NCI-H1436 (cell line): ENCODE measurements at places on chromosomes 12 and 14.

- DNase-seq: no peak
These were observed 294.1 kb downstream of the SEC23A start for GRCh38 chr14:38808734-38809455.

DNA sequence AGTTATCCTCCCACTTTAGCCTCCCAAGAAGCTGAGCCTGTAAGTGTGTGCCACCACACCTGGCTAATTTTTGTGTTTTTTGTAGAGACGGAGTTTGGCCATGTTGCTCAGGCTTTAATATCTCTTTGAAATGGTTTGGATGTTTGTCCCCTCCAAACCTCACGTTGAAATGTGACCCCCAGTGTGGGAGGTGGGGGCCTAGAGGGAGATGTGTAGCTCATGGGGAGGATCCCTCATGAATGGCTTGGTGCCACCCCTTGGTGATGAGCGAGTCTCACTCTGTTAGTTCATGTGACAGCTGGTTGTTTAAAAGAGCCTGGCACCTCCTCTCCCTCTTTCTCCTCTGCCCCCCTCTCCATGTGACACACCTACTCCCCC is 23.6 kb upstream of the TTC7B start:
- no peak for DNase-seq

DNA sequence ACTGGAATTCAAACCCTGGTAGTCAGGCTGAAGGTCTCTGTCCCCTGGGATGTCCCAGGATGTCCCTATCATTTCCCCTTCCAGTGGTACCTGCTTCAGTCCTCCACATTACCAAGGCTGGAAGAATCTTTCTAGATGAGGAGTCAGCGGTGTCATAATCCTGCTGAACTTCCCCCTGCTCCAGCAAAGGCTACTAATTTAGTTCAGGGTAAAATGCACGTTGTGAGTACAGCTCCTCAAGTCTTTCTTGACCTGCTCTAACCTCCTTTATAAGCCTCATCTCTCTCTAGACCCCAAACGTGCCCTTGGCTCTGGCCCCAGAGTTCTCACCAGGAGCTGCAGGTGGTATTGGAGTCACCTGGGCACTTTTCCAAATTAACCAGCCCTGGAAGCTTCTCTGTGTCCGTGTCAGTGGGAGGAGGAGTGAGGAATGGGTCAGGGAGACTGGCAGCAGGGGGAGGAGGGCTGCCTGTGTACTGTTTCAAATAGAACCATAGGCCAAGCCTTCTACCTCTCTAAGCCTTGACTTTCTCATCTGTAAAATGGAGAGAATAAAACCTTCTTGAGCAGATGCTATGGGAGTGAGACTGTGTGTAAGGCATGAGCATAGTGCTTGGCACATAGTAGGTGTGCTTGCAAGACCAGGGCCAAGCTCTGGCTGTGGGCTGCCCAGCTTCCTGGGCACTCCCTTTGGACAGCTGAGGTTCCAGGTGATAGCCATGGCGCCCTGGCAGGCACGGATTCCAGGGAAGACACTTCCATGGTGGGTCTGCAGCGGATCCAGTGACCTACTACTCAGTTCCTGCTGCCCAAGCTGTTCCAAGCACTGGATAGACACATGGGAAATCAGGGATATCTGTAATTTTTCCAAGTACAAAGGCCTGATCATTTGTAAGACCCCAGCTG is 24.5 kb downstream of the ASB2 start:
- no peak for DNase-seq

DNA sequence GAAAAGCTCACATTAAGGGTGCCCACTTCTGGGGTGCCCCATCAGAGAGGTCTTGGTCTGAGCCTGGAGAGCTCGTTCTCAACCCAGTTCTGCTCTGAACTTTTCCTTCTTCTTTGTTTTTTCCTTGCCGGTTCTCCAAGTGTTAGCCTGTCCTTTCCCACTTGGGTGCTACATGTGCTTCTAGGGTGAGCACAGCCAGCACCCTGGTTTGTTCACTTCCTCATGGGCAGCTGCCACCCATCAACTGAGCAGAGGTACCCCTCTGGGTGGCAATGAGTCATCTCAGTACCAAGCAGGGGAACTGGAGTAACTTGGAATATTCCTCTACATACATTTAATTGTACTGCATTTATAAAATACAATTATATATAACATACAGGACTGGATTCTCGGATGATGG is 3.9 kb upstream of the SYNE3 start:
- DNase-seq: no peak

GRCh38 chr14:87282266-87282665 is 710.7 kb downstream of the GALC start:
- DNase-seq: no peak

DNA sequence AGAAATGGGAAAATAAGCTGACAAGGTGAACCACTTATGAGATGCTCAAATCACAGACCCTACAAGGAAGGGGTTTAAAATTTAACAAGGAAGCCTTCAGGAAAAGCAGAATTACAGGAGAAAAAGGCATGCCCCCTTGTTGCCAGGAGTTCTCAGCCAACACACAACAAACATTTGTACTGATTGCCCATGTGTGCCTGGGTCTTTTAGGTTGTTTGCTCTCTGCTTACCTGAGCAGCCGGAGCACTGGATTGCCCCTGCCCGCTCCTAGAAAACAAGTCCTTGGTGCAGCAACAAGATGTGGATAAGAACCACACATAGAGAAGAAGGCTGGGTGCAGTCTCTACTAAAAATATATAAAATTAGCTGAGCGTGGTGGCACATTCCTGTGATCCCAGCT is 3.4 kb downstream of the DRAM1 start:
- DNase-seq: no peak

DNA sequence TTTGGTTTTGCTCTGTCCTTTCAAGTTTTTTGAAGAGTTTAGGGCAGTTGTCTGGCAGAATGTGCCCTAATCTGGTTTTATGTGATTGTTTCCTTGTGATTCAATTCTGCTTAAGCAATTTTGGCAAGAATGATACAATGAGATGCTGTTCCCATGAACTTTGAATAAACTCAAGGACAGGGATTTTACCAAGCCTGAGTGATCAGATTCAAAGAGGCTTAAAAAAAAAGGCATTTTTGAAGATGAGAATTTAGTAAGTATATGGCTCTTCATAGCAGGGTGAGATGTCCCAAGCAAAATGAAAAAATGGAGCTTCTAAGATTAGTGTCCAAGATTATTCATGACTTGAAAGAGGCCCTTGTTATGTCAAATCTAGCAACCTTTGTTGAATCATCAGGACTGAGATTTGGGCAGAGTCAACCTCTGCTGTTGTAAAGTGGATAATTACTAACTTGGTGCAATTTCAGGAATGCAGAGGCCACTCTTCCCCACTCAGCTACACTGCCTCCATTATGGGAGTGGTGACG is 180.6 kb upstream of the NUDT4 start:
- no peak for DNase-seq

DNA sequence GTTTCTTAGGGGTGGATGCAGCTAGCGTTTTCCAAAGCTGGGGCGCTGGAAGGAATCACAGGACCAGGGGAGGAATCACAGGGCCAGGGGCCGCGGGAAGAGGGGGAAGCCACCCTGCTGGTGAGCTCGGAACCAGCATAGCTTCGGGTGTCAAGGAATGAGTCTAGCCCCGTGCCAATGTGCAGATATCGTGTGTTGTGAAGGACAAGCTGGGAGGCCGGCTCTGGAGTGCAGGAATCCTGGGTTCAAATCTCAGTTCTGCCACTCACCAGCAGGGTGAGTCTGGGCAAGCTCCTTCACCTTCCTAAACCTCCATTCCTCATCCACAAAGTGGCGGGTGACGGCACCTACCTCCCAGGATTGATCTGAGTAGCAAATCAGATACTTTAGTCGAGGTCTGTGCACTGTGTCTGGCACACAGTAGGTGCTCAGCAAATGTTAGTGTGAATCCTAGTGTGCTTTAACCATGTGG is 53.6 kb upstream of the RIN3 start:
- no peak for DNase-seq

- DNase-seq: no peak
These were observed 21.2 kb upstream of the RNASE12 start for GRCh38 chr14:20612403-20612802.

GRCh38 chr12:70719672-70720420 is 82.6 kb upstream of the PTPRB start:
- DNase-seq: peak; percentile 36

- no peak for DNase-seq
These were observed 21.8 kb downstream of the VASH1 start for GRCh38 chr14:76782885-76783566.

- DNase-seq: no peak
These were observed 37.7 kb downstream of the KCNMB4 start for GRCh38 chr12:70403826-70404225.

- no peak for DNase-seq
These were observed 10.1 kb downstream of the PDE6H start for GRCh38 chr12:14982991-14983390.

DNA sequence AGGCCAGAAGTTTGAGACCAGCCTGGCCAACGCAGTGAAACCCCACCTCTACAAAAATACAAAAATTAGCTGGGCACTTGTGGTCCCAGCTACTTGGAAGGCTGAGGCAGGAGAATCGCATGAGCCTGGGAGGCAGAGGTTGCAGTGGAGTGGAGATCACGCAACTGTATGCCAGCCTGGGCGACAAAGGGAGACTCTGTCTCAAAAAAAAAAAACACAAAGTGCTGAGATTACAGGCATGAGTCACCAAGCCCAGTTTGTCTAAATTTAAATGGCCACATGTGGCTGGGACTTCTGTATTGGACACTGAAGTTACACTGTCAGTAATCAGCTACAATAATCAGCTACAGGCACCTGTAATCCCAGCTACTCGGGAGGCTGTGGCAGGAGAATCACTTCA is 100.9 kb upstream of the AEBP2 start:
- DNase-seq: no peak

GRCh38 chr14:85175556-85175955 is 354.4 kb upstream of the FLRT2 start:
- DNase-seq: no peak

DNA sequence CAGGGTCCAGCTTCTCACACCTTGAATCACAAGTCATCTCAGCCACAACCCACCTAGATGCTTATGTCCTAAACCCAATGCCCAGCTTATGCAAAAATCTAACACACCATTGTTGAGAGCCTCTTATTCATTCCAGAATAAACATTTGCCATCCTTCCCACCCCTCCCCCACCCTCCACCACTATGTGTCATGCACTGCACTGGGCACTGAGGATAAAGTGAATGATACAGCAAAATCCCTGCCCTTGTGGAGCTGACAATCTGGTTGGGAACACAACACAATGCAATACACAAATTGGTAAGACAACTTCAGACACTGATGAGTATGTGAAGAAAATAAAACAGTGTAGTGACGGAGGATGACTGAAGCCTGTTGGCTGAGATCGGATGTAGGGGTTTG is 1.4 kb upstream of the GLTP start:
- DNase-seq: no peak

- DNase-seq: no peak
These were observed 83.4 kb downstream of the GTF2A1 start for GRCh38 chr14:81137316-81137715.

- no peak for DNase-seq
These were observed 25.9 kb downstream of the NOC4L start for GRCh38 chr12:132170094-132170636.

DNA sequence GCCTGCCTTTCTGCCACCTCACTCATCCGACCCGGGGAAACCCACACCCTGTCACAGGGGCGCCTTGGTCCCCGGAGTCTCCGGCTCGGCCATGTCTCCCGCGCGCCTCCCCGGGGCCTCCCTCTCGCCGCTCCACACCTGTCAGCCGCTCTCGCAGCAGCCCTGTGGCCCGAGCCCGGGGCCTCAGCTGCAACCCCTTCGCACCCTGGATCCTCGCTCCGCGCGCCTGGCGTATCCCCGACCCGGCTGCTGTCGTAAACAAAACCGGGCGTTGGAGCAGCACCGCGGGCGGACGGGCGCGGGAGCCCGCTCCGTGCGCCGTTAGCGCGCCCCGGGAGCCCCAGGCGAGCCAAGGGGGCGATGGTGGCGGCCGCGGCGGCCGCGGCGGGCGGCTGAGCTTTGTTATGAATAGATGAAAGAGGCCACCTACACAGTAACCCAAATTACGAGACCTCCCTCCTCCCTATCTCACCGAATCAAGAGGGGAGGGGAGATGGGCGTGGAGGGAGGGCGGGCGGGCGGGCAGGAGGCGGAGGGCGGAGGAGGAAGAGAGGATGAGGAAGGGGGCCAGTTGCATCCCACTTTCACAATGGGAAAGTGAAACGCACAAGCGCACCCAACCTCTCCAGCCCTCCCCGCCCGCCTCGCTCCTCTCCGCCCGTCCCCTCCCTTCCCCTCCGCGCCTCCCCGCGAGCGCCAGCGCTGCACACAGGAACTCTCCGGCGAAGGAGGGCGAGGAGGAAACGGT is at the start of gene PLXNC1:
PLXNC1 (plus strand) TSS at position 587 of the 748 bp plus-strand sequence. CDS start 395 bp downstream, outside the sequence.
- peak; percentile 19 for DNase-seq

- DNase-seq: no peak
These were observed 46.8 kb upstream of the GPATCH2L start for GRCh38 chr14:76104802-76105355.
